ENCODE measurements at places on chromosomes 5 and 9.

DNA sequence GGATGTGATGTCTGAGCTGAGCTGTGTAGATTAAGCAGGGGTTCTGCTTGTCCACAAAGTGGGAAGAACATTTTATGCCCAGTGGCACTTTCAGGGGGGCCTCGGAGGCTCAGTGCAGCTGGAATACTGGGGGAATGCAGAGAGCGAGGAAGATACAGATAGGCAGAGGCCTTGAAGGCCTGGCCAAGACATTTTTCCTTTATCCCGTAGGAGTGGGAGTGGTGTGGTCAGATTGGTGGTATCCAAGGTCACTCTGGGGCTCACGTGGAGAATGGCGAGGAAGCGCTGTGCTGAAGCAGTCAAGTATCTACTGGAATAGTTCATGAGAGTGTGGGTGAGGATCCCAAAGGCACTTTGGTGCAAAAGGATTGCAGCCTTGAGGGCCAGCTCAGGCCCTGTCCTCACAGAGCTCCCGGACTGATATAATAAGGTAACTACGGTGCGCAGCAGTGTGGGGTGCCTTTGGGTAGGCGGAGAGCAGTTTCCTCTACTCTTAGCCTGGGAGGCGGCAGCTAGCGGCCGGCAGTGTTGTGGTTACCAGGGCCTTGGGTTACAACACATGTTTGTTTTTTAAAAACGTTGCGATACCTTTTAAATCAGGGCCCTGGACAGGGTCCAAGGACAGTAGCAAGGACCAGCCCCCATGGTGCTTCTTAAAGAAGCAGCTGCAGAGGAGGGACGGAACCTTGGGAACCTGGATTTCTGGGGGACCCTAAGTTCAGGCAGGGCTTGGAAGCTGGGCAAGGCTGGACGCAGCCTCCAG, 10.8 kb upstream of the CCDC69 start:
- DNase-seq = no peak

DNA sequence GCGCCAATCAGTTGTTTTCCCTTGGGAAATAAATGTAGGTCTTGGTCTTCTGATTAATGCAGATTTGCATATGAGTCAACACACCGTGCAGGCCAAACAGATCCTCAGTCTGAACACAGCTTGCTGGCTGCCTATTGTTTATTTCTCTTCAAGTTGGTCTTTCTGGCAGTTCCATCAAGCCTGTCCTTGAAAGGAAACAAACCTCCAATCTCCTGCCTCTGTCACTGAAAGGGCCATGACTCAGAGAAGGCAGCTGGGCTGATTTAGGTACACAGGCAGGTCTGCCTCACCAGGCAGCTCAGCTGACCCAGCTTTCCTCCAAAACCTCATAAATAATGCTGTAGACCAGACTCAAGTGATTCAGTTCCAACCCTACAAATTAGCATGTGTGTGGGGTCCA, 175.9 kb downstream of the MAN2A1 start:
- DNase-seq = no peak

GRCh38 chr9:726005-726404, 115.5 kb upstream of the DMRT1 start:
- DNase-seq = no peak

DNA sequence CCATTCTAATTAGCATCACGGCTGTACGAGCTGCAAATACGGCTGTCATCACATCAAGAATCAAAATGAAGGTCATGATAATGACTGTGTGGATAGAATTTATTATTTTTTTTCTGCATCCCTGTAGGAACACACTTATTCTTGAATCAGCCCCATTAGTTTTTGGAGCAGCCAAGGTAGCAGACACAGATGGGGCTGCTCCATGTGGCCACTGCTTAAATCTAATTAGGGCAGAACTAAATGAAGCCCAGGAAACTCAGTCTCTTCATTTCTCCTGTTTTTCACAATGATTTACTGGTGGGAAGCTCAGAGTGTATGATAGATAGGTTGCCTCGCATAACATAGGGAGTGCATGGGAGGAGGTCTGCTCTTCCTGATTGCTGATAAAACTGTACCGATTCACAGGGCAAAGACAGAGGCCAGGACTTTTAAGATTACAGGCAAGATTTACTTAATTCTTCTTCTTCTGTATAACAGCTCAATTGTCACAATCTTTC, 275.5 kb downstream of the GLIS3 start:
- DNase-seq = no peak

DNA sequence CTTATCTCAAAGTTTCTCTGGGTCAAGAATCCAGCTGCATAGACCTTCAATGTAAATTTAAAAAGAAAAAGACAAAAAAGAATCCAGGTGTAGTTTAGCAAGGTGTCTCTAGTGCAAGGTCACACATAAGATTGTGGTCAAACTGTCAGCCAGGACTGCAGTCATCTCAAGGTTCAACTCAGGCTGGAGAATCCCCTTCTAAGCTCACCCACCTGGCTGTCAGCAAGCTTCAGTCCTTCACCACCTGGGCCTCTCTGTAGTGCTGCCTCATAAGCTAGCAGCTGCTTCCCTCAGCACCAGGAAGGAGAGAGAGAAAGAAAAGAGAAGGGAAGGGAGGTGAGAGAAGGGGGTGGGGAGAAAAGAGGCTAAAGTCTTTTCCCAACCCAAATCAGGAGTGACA, 146.7 kb downstream of the ACTL7B start:
- DNase-seq = no peak
